ENCODE measurements at places on chromosomes 3 and 15.

GRCh38 chr15:37059086-37059485, 41.3 kb downstream of the MEIS2 start:
- no peak for DNase-seq

- DNase-seq = no peak
Measured at GRCh38 chr3:158912188-158912587, 110.3 kb downstream of the MFSD1 start.

DNA sequence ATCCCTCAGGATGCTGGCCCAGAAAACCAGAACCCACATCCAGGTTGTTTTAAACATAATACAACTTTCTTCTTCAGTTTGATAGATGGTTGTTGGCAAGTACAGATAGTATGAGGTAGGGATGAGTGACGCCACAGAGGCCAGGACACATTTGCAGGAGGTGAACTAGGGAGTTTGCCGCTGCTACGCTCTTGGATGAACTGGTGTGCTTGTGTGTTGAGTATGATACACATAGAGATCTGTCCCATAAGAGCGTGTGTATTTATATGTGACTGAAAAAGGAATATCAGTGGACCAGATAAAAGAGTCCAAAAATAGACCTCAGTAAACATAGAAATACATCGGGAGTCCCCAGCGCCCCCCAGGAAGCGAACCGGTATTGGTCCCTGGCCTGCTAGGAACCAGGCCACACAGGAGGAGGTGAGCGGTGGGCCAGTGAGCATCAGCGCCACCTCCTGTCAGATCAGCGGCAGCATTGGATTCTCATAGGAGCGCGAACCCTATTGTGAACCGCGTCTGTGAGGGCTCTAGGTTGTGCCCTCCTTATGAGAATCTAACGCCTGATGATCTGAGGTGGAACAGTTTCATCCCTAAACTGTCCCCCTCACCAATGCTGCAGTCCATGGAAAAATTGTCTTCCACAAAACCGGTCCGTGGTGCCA, 98.1 kb downstream of the LRRK1 start:
- DNase-seq = no peak

DNA sequence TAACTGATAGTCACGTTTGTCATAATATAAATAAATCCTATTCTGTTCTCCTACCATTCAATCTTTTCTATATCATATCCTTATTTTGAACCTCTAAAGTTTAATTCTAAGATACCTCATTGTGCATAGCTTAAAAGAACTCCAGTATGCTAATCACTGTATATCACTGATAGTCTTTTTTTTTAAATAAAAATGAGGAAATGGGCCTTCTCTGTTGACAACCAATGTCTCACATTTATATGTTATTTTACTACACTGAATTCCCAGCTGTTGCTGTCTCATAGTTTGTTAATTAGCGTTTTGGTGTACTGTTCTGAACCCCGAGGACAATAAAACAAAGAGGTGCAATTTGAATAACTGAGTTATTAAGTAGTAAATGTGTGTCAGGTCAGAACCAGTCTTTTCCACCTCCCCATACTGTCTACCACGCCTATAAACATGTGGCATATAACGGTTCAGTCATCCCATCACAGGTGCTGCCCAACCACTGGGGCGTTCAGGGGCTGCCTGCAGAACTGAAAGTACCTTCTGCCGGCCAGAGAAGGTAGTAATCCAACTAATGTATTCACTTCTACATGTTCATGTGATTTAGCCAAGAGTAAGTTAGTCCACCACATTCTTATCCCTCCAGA, 14.9 kb downstream of the CBLB start:
- DNase-seq = no peak

DNA sequence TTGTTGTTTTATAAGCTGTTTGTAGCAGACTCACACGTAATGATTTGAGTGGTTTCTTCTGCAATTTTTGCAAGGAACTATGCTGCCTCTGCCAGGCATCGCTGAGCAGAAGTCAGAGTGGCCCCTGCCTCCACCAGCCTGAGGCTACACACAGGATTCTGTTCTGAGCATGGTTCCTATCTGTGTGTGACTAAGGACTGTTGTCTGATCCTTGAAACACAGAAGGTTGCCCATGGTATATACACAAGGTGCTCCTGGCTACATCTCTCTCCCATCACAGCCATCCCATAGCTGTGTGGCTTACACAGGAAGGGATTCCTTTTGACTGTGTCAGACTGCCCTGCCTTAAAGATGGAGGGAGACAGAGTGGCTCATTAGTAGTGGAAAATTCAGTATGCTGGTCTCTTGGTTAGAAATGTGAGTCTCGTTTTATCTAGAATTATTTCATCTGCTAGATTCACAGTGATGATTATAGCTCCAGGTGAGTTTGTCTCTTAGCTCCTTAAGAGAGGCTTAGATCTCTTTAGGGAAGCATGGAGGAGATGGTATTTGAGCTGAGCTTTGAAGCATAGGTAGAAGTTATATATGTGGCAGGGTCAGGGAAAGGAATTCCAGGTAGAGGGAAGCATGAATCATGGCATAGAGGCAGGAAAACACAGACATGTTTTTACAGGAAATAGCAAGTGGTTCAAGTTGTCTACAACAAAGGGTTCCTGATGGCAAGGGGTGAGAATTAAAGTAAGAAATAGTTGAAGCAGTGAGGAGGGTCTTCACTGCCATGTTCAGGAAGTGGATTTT, 37.5 kb downstream of the SNAPC5 start:
- DNase-seq = no peak

DNA sequence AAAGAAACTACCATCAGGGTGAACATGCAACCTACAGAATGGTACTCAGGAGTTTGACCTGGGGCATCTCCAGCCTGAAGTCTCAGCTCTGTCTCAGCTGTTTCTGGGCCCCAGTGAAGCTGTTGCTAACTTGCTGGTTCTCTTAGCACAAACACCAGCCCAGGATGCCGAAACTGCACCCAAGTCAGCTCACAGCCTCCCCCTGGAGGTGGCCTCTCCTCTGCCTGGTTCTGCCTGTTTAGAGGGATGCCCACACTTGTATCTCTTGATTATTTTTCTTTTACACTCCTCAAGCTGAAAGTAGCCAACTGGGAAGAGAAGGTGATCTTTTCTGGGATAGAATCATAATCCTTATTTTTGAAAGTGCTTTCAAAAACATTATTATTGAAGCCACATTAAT, 289.0 kb upstream of the RASGRP1 start:
- no peak for DNase-seq

DNA sequence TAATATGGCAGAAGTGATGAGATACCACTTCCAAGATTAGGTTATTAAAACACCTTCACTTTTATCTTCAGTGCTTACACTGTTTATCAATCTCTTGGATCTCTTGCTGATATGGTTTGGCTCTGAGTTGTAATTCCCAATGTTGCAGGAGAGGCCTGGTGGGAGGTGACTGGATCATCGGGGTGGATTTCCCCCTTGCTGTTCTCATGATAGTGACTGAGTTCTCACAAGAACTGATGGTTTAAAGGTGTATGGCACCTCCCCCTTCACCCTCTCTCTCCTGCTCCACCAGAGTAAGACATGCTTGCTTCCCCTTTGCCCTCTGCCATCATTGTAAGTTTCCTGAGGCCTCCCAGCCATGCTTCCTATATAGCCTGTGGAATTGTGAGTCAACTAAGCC, 11.8 kb downstream of the GOLIM4 start:
- no peak for DNase-seq

Data from NCI-H1436 (cell line).